ENCODE measurements at places on chromosomes 3 and 15. TPM values are rescaled to one million over a fixed set of nuclear protein-coding genes. Genes with fewer than 3 reads are reported as not detected.

The LEKR1 gene
- 0.16 TPM for total RNA-seq

The ZNF660 gene
- total RNA-seq, result 2.6 TPM

The CPA3 gene
- 0.08 TPM for total RNA-seq

GRCh38 chr15:48029642-48030041 lies 91.1 kb upstream of the SLC24A5 start:
- no peak for DNase-seq

DNA sequence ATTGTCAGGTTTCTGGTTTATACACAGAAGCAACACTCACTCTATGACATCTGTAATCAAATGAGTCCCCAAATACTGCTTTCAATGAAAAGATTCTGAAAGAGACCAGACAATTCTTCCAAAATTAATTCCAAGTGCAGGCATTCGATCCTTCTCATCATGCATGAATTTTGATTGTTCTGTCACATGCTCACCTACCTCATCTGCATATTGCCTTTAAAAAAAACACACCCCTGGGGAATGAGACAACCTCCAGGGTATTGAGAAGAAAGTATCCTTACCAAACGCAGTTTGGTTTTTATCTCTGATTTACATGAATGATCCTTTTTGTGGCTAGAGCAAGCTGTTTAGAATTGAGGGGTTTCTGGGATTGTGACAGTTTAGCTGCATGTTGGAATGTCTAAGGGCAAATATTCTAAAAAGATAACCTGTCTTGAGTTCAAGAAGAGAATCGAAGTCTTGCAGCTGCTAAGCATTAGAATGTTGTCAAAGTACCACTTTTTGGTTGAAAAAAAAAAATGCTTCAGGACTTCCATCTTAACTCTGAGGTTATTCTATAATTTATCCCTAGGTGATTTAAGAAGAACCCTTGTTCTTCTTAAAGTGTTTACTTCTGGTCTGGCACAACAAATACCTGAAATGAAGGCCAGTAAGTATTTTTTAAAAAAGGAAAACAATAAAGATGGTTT lies 653.1 kb downstream of the RBMS3 start:
- DNase-seq, result no peak

DNA sequence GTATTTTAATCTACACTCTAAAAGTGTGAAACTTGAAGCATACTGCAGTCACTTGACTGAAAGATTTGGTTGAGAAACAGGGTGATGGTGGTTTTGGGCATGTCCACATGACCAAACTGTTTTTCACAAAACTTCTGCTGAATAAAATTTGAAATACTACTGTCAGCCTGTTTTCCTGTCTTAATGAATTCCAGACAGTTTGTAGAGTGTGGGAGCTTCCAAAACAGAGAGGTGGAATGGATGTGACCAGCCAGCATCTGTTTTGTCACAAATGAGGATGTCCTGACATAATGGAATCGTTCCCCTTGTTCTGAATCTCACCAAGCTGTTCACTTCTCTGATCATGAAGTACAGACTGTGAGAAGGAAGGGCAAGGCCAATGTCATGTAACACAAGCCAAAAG lies 11.8 kb downstream of the MITF start:
- DNase-seq, result no peak

DNA sequence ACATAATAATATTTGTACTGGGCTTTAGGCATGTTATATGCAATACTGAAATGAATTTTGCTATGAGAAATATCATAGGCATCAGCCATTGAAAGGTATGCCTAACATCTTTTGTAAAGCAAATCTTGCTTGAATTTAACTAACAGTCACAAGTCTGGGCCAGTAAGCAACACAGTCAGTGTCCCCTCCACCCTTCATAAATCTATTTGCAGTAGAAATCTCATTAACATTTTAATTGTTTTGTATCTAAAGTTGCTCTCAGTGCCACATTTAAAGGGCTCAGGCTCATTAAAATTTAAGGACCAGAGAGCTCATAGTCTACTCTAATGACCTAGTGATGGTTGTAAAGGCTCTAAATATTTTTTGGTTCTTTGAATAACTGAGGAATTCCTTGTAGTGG lies 167.2 kb upstream of the GOLIM4 start:
- DNase-seq, result no peak

DNA sequence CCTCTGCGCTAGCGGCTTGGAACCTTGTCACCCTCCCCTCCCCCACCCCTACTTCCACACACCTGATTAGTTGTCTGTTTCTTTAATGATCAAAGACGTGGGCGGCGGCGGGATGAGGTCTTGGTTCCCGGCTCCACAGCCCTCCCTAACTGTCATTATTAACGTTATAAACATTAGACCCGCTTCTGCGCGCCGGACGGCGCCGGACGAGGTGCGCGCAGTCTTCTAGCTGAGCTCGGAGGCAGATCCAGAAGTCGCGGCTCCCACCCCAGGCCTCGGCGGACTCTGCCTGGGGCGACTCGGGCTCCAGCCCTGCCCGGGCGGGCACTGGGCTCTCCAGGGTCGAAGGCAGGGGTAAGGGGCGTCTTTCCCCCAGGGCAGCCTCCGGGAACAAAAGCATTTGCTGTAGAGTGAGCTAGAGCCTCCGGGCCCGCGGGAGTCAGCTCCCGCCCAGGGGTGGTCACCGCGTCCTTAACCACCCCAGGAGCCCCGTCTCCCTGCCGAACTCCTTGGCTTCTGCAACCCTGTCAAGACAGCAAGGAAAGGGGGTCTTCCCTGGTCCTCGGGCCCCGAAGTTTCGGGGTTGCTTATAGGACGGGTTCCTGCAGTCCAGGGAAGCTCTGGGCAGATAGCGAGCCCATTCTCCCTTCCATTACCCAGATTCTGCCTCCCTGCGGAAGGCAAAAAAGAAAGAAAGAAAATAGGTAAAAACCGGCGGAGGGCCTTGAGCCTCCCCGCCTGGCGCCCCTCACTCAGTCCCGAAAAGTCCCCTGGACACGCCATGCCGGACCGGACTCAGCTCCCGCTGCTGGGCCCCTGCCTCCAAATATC lies 2.2 kb upstream of the ISLR2 start:
- DNase-seq, result no peak

DNA sequence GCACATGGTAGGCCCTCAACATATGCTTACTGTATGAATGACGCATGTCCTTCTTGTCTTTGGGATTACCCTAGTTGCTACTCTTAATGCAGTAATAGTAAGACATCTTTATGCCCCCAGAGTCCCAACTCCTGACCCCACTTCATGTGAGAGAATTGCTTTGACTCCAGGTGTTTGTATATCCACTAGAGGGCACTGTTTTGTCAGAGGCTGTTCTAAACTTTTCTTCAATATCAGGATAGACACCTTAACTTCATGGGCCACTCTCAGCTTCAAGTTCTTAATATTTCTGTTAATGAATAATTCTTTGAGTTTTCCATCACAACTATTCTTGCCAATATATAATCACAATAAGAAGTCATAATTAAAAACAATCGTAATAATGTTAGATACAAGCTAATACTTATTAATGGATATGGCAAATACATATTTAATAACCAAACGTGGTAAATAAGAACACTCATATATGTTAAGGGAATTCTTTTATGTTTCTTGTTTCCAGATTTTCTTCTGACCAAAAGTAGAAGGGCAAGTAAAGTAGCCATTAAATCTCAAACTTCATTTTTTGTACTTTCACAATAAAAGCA lies 337.2 kb upstream of the DNAJC19 start:
- DNase-seq, result no peak

- no peak for DNase-seq
These were observed 13.9 kb downstream of the CCR5AS start for GRCh38 chr3:46393011-46393410.

DNA sequence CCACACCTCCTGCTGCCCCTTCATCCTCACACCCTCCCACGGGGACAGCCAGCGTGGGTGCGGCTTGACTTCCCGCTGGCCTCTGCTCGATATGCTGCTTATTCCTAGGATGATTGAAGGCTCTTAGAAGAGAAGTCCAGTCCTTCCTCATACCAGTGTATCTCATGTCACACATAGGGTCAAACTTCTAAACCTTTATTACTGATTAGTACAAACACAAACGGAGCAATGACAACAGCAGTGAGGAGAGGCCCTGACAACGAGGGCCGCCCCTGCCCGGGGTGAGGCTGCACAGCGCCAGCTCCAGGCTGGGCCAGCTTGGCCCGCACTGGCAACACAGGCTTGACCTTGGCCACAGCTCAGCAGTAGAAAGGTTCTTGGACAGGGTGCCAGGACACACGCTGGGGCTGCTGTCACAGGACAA lies 3.7 kb downstream of the CIB1 start:
- DNase-seq, result no peak

DNA sequence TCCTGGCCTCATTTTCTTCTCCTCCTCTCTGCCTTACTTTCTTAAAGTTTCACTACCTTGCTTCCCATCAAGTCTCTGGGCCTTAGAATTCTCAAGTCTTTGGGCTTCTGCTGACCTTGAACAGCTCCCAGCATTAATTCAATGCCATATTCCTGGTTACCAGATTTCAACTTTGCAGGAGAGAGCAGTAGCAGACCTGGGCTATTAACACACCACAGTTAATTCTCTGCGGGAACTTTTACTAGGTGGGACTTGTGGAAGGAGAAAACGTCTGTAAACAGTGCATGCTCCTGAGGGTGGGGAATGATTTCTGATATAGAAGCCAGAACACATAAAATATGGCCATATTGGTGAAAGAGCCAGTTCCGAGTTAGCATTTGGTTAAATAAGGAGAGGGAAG lies 214.6 kb downstream of the MEIS2 start:
- no peak for DNase-seq

DNA sequence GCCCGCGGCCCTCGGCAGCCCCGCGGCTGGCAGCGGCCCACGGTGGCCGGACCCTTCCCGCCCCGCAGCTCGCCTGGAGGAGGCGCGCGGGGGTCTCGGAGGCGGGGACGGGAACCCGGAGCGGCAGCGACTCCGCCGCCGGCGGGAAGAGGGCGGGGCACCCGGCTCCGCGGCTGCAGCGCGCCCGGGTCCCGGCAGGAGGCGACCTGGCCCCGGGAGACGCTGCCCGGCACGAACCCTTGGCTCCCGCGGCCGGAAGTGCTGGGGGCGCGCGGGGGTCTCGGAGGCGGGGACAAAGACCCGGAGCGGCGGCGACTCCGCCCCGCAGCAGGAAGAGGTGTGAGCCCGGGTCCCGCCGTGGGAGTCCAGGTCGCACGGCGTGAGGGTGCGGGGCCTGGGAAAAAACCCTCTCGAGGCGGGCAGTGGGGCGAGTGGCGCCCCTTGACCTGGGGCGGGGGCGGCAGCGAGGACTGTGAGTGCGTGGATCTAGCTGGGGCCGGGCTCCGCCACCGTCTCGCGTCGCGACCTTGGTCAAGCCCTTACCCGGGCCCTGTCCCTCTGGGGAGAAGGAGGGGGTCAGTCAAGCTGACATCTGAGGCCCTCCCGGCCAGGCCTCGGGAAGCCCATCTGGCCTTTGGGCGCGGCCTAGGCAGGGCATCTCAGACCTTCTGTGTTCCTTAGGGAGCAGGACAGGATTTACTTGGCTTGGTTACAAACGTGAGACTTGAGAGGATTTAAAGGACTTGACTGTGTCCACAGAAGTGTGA lies at the start of gene CIB2:
Gene CIB2, minus strand, starts transcription at position 151 of the 767 bp plus-strand sequence. CDS start 230 bp downstream, outside the sequence.
- peak; percentile 75 for DNase-seq

- no peak for DNase-seq
These were observed 171.7 kb downstream of the RORA start for GRCh38 chr15:61057376-61057775.

GRCh38 chr3:170179432-170179831 lies 2.1 kb downstream of the PHC3 start:
- no peak for DNase-seq

DNA sequence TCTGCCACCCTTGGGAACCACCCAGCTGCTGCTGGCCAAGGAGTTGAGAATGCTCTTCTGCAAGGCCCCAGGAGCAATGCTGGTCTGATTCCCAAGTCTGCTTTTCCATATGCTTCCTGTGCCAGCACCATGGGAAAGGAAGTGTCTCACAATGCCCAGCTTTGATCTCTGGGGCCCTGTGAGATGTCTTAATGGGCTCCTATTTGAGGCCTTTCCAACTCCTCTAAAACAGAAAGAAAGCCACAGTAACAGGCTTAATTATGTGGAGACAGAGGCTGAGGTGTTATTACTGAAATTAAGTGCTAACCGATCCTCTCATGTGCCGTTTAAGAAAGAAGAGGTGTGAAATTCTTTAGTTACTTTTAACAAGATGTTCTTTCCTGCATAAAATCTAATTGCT lies 4.5 kb downstream of the EOGT start:
- DNase-seq, result no peak

- DNase-seq, result no peak
These were observed 56.1 kb upstream of the CACNA2D3 start for GRCh38 chr3:54066253-54066652.

DNA sequence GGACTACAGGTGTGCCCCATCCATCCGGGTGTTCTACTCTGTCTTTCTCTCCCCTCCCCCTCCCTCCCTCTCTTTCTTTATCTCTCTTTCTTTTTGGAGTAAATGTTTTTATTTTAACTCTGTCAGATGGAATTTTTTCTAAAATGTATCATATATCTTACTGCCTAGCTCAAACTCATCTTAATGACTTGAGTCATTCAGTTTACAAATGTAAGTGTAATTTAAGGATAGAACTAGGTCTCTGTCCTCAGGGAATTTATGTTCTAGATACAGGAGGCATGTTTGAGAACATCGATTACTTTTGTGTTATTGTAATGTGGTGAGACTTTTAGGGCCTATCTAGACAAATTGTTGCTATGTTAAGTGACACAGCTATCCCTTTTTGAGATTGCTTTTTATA lies 3.5 kb downstream of the TBC1D23 start:
- no peak for DNase-seq

DNA sequence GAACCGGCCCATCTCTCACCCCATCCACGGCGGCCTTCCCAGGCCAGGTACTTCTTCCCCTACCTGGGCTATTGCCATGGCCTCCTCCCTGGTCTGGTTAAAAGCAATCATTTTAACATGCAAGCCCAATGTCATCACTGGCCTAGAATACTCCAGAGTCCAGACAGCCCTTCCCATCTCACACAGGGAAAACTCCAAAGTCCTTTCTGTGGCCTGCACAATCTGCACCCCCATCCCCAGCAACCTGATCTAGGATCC lies 45.8 kb upstream of the SLCO2A1 start:
- DNase-seq, result no peak

DNA sequence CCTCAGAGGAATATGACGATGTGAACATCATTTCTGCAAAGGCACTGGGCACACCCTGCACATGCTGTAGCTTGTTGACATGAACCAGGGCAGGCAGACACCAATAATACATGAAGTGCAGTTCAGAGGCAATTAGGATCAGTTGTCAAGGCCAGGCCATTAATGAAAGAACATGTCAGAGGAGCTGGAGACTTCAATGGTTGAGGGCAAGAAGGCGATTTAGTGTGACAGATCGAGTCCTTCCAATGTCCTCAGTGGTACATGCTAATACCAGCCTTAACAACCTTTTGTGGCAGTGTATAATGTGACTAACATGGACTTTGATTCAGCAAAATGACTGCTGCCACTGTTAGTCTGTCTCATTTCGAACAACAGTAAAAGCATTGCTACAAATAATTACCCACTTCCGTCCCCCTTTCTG lies 205.2 kb upstream of the NANOGP8 start:
- DNase-seq, result no peak

DNA sequence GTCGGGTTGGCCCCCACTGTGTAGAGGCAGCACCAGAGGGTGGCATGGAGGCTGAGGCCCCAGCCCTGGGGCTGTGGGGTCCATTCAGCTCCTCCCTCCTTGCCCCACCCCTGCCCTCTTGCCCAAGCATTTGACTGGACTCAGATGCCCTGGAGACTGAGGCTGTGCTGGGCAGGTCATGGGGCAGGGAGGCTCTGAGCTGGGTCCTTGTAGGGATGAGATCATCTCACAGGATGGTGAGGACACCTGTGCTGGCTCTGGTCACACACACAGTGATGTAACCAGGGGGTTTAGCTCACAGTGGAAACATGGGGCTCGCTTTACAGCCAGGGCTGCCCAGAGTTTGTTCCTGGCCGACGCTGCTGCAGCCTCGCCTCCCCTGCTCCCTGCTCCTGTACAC lies 17.8 kb downstream of the ALPK3 start:
- no peak for DNase-seq

GRCh38 chr15:73232776-73233175 lies 136.0 kb downstream of the HCN4 start:
- no peak for DNase-seq

Data from SJSA1 (cell line).